Thoracic aorta endothelial cell (primary cell): ENCODE measurements at places on chromosomes 1 and 21. TPM values are rescaled to one million over a fixed set of nuclear protein-coding genes. Genes with fewer than 3 reads are reported as not detected.

NPHS2 gene
- total RNA-seq, result not detected in 2 replicates

SIM2 gene
- 0.07 and 0.13 TPM in 2 replicates for total RNA-seq

ANKRD65 gene
- 0.07 and 0.13 TPM in 2 replicates for total RNA-seq

FOXD2 gene
- 0.07 and 0.13 TPM in 2 replicates for total RNA-seq
